ENCODE measurements at places on chromosomes 3 and 15.

DNA sequence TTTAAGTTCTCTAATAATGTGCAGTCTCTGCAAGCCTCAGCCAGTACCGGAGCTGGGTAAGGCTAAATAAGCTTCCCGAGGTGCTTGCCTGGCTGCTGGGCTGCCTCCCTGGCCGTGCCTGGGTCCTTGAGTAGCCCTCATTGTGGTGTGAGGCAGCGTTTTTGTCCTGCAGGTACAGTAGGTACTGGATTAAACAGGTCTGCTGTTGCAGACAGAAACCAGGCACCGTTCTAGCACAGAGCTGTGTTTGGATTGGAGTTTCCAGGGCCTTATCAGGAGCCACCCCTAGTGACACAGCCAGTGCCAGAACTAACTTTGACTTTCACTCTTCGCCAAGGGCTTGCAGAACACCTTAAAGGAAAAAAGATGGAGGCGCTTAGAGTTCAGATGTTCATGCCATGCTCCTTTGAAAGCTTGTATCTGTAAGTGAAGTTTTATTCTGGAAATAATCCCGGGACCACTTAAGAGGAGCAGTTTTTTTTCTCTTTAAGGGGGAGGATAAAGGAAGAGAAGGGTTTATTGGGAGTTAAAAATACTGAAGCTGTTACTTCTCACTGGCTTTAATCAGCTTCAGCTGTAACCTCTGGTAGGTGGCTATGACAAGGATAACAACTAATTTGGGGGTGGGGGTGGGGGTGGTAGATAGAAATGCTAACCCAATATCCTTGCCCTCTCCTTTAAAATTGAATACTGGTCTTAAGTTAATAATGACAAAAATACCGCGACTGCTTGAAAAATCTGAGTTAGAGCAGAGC lies 126.8 kb downstream of the MITF start:
- DNase-seq, result no peak

DNA sequence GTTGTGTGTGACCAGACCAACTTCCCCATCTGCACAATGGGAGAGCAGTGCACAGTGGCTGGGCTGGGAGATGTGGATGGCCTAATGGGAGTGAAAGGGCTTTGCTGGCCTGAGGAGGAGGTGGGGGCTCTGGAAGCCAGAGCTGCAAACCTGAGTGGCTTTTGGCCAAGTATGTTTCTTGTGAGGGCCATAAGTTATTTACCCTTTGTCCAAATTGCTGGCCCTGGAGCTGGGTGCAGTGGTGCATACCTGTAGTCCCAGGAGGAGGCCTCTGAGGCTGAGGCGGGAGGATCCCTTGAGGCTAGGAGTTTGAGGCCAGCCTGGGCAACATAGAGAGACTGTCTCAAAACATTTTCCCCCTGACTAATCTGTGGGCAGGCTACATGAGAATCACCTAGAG lies 129.1 kb downstream of the WNT7A start:
- no peak for DNase-seq

GRCh38 chr3:7205962-7206361 lies 345.0 kb downstream of the GRM7 start:
- DNase-seq, result no peak

DNA sequence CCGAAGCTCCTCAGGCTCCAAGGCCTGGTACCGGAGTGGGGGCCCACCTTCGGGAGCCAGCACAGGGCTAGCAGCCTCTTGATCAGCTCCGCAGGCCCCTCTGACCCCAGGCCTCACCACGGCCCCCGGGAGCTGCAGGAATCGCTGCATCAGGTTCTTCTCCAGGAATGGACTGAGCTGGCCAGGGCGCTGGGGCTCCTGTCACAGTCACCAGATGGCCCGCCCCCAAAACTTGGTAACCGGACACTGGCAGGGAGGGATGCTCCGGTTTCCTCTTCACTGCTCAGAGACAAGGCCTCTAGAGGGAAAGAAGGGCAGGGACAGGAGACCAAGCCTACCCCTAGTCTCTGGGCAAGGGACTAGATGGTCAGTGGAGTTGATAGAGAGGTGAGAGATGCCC lies 9.9 kb downstream of the AP3B2 start:
- no peak for DNase-seq

DNA sequence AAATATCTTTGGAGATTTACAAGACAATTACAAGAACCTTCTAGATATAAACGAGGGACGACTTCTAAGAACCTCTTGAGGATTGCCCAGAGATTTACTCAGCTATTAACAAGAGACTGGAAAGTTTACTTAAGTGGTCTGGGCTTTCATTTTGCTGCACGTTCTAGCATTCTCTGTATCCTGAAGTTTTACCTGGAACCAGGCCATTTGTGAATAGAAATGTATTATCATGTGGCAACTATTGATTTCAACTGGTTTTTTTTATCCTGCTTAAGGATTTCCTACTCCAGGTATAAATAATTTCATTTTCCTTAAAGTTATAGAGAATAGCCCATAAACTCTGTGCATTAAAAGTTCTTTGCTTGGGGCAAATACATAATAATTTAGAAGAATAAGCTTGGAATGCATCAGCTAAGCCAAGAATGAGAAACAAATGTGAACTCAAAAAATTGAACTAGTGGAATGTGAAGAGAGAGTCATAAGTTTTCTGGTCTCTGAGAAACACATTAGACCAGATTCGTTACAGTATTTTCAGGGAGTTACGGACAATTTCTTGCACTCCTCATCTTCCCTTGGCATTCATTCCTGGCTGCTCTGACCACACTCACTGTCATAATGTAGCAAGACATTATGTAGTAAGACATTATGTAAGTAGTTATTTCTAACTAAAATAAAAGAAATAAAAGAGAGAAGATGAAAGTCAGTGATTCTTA lies 1.3 kb downstream of the AQP9 start:
- DNase-seq, result no peak

DNA sequence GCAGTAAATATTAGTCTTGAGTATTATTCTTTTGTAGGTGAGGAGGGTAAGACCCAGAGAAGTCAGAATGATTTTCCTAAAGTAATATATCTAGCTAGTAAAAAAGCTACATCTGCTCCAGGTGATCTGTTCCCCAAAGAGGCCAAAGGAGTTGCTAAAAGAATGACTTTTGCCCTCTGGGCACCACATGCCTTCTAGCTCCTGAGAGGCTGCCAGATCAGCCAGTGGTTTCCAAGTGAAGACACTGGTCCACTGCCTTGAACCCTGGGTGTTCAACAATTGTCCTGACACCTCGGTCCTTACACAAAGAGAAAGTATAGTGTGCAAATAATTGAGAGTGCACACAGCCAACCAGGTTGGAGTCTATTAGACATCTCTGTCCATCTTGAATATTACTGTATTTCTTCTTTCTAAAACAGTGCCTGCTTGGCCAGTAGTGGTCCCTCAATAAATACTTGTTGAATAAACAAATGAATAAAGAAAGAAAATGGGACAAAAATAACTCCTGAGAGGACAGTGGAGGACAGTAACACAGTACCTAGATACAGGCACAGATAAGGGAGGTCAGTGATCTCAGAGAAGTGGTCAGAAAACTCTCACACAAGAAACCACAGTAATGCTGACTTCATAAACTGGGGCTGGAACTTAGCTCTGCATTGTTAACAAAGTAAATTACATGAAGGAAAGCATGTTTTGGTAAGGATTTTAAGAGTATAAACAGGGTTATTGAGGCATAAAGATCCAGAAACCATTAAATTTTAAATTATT lies 56.6 kb upstream of the CSTA start:
- DNase-seq, result no peak

DNA sequence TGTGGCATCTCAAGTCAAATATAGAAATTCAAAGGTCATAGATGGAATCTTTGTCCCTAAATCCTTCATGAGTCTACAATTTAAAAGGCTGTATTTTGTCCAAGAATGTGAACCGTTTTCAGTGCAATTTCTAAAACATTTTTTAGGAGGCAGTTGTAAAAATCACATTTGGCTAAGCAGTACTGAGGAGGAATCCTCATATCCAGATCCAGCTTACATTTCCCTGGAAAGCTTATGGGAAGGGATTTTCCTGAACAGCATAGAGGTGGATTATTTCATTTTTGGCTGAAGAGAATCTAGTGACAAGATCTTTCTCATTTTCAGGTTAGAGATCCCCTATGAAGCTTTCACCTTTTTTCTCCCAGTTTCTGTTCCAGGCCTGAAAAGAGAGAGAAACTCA lies 178.4 kb downstream of the POLR2M start:
- DNase-seq, result no peak

- no peak for DNase-seq
Observed at GRCh38 chr3:38210141-38210757, 44.9 kb downstream of the OXSR1 start.

GRCh38 chr3:123635217-123635616 lies 50.4 kb upstream of the HACD2 start:
- DNase-seq, result peak; percentile 72

DNA sequence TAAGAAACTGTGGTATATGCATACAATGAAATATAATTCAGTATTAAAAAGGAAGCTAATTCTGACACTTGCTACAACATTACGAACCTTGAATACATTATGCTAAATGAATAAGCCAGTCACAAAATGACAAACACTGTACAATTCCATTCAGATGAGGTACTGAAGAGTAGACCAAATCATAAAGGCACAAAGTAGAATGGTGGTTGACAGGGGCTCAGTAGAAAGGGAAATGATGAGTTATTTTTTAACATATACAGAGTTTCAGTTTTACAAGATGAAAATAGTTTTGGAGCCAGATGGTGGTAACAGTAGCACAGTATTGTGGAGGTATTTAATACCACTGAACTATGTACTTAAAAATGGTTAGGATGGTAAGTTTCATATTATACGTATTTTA lies 254.6 kb upstream of the RBMS3 start:
- no peak for DNase-seq

GRCh38 chr3:150165396-150166094 lies 194.8 kb upstream of the PFN2 start:
- DNase-seq, result no peak

GRCh38 chr15:28952666-28953491 lies 67.1 kb downstream of the APBA2 start:
- no peak for DNase-seq

GRCh38 chr3:184696697-184697096 lies 15.2 kb downstream of the MAGEF1 start:
- DNase-seq, result no peak

GRCh38 chr15:39578851-39579486 lies 1.9 kb upstream of the THBS1 start:
- no peak for DNase-seq

DNA sequence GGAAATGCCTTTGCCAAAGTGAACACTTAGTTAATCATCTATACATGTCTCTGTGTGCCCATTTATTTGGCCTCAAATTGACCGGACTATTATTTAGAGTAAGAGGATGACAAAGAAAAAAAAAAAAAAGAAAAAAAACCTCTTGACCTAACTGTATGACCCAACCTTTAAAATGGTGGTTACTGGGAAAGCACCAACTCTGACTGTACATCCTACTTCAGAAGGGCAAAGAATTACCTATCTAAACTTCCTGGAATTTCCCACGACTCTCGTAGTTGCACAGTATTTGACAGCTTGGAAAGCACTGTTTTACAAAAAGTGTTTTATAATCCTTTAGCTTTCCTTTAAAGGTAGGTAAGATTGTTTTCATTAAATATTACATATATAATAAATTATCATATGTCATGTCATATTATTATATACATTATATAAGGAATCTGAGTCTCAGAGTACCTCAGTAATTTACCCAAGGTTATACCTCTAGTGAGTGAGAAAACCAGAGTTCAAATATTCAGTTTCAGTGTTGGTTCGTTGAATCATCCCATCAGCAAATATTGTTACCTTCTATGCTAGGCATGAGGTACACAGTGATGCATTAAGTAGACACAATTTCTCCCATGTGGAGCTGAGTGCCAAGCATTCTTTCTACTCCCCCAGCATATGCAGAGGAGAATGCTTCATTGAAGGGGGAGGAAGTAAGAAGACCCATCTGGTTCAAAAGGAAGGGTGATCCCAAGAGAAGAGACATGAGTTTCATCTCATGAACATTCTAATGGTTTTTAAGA lies 5.0 kb downstream of the BCL2A1 start:
- no peak for DNase-seq

DNA sequence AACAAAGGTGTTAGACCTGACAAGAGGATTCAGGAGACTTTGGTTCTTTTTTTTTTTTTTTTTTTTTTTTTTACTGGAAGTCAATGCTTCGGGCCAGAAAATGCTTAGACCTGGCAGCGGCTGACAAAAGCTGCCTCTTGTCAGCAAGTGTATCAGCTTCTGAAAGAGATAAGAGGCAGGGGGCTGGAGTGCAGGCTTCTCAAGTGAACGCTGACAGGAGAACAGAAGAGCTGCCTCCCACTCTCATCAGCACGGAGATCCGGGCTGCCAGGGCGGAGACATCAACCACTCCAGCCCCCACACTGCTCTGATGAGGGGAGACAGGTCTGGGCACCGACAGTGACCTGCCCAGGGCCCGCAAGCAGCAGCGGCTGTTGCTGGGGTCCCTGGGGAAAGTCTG lies 9.4 kb upstream of the SCN5A start:
- DNase-seq, result no peak

- DNase-seq, result no peak
Observed at GRCh38 chr3:46876313-46877300, 914 bp upstream of the PTH1R start.

GRCh38 chr3:8574040-8574669 lies 70.4 kb downstream of the SSUH2 start:
- DNase-seq, result no peak
